Immature natural killer cell (primary cell): ENCODE measurements at places on chromosomes 11 and 22. TPM values are rescaled to one million over a fixed set of nuclear protein-coding genes. Genes with fewer than 3 reads are reported as not detected.

CTR9 gene
- 43.2 TPM for polyA plus RNA-seq

DCHS1 gene
- 0.10 TPM for polyA plus RNA-seq

- DNase-seq = no peak
- peaks cover 18% of the 10 kb centered on the region for H3K4me1 ChIP-seq
- H3K36me3 ChIP-seq = no peaks in the 10 kb centered on the region
Observed at GRCh38 chr11:82733444-82734119, at the start of gene FAM181B. TSS of gene FAM181B (minus strand) at chr11:82733864. CDS start at chr11:82733729, 135 bp downstream.

- peaks cover 2% of the 10 kb centered on the region for H3K27me3 ChIP-seq
- H3K36me3 ChIP-seq = no peaks in the 10 kb centered on the region
- no peak overlapping the region for H3K4me3 ChIP-seq
- no peaks in the 10 kb centered on the region for H3K4me1 ChIP-seq
Observed at GRCh38 chr11:132293586-132293985, 923.2 kb downstream of the NTM start.

- no peak overlapping the region for H3K27ac ChIP-seq
- peaks cover 18% of the 10 kb centered on the region for H3K4me1 ChIP-seq
- H3K4me3 ChIP-seq = no peak overlapping the region
- peaks cover 60% of the 10 kb centered on the region for H3K36me3 ChIP-seq
- peaks cover 3% of the 10 kb centered on the region for H3K27me3 ChIP-seq
Observed at GRCh38 chr22:49889071-49889470, 29.2 kb downstream of the ALG12 start.

KDM4E gene
- not detected for polyA plus RNA-seq

RPS13 gene
- polyA plus RNA-seq = 1,050 TPM

- H3K4me3 ChIP-seq = no peak overlapping the region
- no peaks in the 10 kb centered on the region for H3K36me3 ChIP-seq
Observed at GRCh38 chr22:27239520-27239919, 562.0 kb downstream of the MN1 start.
